Ecto neural progenitor cell (in vitro differentiated cells): ENCODE measurements at places on chromosomes 16 and 17.

- no peak for DNase-seq
Measured at GRCh38 chr16:65469116-65469515, 347.3 kb upstream of the CDH11 start.

GRCh38 chr17:39648616-39649366 is 11.8 kb downstream of the STARD3 start:
- no peak for DNase-seq

GRCh38 chr17:73343168-73343634 is 31.4 kb upstream of the CDC42EP4 start:
- DNase-seq: peak; percentile 91

DNA sequence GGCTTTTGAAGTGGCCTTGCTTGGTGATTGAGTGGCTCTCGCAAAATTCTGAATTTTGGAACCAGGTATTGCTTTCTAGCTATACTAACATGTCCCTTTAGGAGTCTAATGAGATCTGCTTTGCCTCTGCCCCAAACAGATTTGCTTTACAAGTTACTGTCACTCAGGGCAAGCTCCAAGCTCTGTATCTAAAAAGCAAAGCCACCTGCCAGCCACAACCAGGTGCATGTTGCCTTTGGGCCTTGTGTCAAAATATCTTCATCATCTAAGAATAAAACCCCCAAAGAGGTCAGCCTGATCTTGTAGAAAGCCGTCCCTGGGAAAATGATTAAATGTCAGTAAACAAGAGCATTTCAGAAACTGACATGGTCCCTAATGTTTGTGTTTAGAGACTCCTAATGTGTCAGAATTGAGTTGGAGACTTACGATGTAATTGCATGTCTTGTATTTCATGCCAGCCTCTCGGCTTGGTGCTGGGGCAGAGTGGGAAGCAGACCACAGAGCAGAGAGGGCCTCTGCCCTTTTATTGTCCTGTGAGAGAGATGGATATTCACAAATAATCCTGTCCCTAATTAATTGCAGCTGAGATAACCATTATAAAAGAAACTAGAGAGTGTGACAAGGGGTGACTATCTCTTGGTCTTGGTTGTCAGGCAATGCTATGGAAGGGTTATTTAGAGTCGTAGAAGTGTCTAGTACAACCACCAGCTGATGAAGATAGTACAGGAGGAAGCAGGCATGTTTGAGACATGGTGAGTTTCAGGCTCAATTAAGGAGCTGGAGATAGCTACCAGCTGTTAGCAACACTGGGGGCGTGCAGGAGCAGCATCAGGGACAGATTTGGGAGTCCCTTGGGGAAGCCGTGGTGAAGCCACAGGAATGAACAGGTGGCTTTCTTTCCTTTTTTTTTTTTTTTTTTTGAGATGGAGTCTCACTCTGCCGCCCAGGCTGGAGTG is 90.7 kb downstream of the PITPNC1 start:
- no peak for DNase-seq

- DNase-seq: peak; percentile 34
Measured at GRCh38 chr16:49604602-49605001, 231.0 kb downstream of the C16orf78 start.

DNA sequence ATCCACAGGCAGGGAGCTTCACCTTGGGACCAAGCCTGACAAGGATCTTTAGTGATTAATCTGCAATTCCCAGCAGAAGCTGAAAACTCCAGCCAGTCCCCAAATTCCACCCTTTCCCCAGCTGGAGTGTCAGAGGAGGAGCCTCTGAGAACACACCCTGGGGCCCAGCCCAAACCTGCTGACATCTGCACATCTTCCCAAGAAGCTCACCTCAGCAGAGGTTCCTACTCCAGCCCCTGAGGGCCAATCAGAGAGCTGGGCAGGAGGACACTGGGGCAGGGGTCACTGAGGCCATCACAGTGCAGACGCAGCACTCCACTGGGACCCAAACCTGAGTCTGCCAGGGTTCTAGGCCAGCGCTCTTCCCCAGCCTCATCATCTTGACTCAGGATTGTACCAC is 44.9 kb downstream of the CNGB1 start:
- DNase-seq: no peak

DNA sequence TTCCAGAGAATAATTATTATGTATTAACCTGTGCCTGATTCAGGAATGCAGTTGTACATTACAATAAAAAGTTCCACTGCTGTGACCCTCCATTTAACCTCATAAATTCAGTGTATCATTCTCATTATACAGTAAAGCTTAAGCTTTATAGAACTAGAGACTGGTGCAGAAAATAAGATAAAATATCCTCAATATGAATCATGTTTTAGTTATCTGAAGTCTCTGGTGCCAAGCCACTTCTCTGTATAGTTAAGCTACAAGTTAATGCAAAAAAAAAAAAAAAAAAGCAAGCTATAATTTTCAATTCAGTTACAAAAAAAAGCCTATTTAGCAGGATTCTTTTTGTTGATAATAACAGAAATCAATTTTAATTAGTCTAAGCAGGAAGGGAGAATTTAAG is 22.4 kb upstream of the SMIM36 start:
- no peak for DNase-seq

GRCh38 chr17:3507869-3508268 is 32.1 kb downstream of the ASPA start:
- no peak for DNase-seq

DNA sequence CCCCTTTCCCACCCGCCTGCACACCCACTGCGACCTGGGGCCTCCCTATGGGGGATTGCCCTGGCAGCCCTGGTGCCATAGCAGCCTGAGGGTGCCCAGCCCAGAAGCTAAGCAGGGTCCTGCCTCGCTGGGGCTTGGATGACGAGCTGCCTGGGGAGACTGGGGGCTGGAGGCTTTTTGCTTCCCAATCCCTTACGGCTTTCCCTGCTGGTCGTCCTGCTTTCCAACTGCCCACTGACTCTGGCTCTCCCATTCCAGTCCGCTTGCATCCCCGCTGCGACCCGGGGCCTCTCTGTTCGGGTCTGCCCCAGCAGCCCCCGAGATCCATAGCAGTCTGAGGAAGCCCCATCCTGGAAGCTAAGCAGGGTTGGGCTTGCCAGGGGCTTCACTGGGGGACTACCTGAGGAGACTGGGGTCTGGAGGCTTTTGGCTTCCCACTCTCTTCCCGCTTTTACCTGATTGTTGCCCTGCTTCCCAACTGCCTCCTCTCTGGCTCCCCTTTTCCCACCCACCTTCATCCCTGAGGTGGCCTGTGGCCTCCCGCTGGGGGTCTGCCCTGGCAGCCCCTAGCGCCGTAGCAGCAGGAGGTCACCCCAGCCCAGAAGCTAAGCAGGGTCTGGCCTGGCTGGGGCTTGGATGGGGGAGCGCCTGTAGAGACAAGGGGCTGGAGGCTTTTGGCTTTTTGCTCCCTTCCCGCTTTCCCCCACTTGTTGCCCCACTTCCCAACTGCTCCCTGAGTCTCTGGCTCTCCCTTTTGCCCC is 2292.8 kb downstream of the TP53TG3F start:
- no peak for DNase-seq

DNA sequence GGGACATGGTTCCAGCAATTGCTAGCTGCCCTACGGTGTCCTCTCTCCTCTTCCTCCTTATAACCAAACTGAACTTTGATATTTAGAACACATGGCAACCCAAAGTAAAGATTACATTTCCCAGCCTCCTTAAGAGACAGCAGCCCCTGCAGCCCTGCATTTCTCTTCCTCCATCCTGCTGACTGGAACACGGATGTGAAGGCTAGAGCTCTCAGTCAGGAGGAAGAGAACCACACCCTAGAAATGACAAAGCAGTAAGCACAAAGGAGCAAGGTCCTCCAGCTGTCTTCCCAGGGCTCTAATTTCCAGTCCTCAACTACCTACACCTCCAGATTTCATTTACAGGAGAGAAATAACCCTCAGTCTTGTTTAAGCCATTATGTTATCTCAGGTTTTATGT is 10.9 kb downstream of the DYNC1LI2 start:
- DNase-seq: no peak

- no peak for DNase-seq
Measured at GRCh38 chr16:86634292-86634691, 55.9 kb downstream of the FOXL1 start.

DNA sequence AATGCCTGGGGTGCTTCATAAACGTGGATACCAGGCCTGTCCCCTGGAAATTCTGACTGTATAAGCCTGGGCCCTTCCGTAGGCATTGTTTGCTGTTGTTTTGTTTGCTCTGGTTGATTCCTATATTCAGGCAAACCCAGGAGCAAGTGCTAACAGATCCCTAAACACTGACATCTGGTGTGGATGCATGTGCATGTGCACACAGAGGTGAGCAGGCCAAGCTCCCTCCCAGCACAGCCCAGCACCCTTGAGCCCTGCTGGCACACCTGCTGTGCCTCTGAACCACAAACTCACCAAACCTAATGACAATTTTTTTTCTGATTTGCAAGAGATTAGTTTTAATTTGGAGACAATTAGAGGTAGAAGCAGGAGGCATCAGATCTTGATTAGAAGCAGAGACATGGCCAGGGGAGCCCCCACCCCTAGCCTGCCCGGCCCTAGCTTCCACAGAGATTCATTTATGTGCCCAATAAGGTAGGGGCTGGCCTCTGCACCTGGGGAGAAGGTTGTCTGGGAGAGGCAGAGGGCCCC is 40.4 kb downstream of the TMEM132E start:
- DNase-seq: no peak

GRCh38 chr17:36151891-36152638 is 24.4 kb downstream of the TBC1D3B start:
- DNase-seq: no peak
